Type B pancreatic cell (in vitro differentiated cells): ENCODE measurements at places on chromosomes 16 and 17.

DNA sequence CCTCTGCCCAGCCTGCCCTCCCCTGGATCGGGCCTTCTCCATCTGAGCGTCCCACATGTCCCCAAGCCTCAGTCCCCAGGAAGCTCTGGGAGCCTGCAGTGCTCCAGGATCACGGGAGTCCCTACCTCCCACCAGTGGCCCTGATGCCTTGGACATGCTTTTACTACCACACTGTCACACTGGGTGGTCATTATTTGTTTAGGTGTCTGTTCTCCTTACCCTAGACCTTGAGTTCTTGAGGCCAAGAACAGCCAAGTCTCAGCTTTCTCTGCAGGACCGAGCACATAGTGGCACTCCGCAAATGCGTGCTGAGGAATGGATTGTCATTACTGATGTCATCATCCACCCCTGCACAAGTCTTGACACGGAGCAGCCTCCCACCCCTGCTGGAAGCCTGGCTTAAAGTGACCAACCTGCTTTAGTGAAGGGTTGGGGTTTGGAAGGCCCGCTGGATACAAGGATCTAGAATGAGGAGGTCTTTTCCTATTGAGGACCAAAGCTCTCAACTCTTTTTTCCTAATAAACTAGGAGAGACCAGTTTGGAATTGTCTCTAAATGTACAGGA, 132.9 kb upstream of the CRHR1 start:
- no peak for DNase-seq

DNA sequence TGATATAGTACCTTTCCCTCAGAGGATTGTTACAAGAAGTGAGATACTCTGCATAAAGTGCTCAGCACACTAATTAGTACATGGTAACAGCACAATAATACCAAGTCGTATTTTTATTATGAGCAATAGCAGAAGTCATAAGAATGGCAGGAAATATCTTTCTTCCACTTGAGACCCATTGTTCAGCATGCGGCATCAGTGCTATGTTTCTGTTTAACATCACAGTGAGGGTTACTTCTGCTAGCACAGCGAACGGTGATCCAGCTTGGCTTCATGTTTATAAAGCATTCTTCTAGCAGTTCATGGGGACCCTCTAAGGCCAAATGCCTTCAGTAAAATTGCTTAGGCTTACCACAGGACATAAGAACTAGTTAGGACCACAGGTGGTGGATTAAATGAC, 83.1 kb downstream of the MYO1D start:
- DNase-seq: no peak

DNA sequence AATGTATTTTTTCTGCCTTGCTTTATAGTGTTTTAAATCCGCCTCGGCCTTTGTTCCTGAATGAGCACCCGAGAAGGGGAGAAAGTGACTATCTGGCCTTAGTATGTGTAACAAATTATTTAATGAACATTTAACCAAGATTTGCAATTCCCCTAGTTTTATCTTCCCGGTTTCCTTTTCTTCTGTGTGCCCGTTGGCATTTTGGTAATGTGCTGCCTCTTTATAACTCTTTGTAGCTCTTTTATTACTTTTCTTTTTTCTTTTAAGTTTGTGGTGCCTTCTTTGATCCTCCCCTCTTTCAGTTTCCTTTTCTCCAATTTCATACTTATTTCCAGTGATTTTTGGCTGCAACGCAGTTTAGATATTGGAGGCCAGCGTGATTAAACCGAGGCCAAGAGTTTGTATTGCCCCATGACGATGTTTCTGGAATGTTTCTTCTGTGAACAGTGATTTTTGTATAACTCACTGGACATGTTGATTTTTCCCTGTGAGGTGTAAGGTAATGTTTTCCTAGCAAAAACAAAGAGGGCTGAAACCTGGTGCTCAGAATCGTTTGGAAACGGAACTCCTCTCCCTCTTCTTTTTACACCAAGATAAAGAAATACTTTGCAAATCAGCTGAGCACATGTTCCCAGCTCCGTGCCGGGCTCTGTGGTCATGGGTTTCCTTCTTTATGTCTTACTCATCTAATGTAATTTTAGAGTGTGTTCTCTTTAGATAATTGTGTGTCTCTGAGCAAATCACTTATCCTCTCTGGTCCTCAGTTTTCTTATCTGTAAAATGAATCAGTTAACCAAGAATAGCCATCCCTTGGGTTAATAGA, 344.3 kb downstream of the WWOX start:
- DNase-seq: no peak

DNA sequence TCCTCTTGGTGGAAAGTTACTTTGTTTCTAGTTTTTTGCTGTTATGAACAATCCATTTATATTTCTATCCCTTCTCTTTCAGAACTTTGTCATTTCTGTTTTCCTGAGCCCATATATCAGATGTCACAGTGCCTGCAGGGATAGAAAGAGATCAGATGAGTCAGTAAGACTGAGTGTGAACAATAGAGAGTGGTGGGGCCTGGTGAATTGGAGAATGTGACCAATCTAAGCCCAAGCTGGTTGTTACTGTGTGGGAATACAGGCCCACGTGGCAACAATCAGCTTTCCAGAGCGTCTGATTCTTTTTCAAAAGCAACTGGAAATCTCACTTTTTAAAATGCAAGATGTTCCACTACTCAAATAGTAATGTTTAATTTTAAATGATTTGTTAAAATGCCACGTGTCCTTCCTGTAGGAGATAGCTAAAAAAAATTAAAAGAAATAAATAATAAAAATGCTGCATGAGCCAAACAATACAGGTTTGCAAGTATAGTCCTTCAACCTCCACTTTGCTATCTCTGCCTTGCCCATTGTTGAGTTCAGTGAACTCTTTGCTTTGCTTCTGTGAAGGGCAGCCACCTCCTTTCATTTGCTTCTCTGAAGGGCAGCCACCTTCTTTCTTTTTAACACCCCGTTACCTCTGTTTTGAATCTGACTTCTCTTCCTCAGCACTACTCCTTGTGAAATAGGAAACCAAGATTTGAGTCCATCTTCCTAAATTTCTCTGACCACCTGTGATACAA, 9.6 kb downstream of the DCTN5 start:
- DNase-seq: no peak

DNA sequence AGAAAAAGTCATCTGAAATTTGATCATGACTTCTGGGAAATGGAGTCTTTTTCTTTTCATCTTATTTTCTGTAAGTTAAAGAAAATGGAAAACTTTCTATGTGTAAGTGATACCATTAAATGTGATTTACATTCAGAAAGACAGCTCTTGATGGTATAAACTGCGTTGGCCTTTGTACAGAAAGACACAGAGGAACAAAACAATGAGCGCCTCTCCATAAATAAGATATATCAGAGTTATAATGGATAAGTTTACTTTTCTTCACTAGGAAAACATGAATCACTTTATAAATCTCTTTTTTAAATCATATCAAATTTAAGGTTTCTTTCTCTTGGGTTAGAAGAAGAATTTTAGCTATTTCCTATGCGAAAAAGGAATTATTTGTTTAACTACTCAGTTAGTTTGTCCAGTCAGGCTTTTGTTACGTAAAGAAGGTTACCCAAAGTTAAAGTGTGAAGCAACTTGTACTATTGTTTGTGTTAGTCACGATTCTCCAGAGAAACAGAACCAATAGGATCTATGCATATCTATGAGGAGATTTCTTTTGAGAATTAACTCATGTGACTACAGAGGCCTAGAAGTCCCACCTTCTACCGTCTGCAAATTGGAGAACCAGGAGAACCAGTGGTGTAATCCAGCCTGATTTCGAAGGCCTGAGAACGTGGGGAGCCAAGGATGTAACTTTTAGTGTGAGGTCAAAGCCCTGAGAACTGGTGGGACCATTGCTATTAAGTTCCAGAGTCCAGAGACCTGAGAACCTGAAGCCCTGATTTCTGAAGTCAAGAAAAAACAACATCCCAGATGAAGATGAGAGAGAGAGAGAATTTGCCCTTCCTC, 295.4 kb upstream of the KCNJ16 start:
- no peak for DNase-seq

DNA sequence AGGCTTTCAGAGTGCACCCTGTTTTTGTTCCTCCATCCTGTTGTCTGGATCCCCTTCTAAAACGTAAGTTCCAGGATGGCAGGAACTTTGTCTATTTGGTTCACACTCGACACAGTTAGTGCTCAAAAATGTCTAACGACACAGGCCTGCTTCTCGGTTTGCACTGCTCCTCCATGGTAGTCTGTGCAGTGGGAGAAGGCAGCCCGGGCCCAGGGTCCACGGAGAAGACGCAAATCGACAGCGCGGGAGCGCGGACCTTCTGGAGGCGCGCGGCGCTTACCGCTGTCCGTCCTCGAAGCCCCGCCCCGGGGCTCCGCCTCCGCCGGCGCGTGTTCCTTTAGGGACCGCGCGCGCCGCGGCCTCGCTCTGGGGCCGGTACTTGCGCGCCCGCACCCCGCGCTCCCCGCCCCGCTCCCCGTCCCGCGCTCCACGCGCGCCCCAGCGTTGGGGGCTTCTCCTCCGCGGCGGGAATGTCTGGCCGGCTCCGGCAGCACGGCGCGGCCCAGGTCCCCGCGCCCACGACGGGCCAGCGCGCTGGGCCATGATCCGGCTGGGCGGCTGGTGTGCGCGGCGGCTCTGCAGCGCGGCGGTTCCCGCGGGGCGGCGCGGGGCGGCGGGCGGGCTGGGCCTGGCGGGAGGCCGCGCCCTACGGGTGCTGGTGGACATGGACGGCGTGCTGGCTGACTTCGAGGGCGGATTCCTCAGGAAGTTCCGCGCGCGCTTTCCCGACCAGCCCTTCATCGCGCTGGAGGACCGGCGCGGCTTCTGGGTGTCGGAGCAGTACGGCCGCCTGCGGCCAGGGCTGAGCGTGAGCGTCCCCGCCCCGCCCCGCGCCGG, at the start of gene NT5M:
NT5M (plus strand) TSS at position 364 of the 837 bp plus-strand sequence; CDS start at position 542, 178 bp downstream.
- peak; percentile 81 for DNase-seq

GRCh38 chr17:76572201-76572910, 13.3 kb downstream of the ST6GALNAC2 start:
- DNase-seq: no peak

DNA sequence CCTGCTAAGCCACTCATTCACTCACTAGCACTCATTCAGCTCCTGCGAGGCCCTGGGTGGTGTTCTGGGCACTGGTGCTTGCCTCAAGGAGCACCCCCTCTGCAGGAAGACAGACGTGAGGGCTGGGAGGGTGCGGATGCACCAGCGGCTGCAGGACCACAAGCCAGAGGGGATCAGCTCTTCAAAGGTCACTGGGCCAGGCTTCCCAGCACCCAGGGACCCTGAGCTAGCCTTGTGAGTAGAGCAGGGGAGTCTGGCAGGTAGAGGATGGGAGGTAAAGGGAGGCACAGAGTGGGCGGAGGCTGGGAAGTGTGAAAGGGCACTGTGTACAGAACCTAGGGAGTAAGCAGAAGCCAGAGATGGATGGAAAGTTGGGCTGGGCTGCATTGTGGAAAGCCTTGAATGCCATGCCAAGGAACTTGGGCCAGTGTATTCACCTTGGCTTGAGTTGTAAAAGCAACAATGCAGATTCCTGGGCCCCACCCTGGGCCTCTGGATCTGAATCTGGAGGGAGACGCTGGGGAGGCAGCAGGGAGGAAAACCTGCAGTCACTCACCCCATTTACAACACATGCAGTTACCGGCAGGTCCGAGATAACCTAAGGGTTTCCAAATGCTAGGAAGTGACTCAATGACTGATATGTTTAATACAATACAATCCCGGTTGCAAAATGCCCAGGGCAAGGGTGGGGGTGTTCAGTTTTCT, 1.7 kb downstream of the IL4R start:
- DNase-seq: no peak

GRCh38 chr17:63774969-63775265, 947 bp downstream of the DDX42 start:
- DNase-seq: no peak

- DNase-seq: no peak
Observed at GRCh38 chr17:6666077-6666521, 14.5 kb downstream of the C17orf100 start.

DNA sequence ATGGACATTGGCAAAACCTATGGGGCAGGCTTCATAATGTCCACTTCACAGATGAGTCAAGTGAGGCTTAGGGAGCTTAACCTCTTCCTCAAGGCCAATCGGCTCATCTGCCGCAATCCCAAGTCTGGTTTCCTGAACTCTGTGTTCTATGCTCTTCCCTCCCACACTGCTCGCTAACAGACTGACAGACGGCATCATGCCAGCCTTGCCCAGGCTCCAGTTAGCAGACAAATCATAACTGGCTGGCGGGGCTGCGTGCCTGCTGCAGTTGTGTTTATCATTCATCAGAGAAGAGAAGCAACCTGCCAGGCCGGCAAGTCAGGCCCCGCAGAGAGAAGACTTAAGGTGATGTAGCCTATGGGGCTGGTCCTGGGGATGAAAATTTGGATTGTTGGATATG, 216.2 kb upstream of the ASIC2 start:
- no peak for DNase-seq

DNA sequence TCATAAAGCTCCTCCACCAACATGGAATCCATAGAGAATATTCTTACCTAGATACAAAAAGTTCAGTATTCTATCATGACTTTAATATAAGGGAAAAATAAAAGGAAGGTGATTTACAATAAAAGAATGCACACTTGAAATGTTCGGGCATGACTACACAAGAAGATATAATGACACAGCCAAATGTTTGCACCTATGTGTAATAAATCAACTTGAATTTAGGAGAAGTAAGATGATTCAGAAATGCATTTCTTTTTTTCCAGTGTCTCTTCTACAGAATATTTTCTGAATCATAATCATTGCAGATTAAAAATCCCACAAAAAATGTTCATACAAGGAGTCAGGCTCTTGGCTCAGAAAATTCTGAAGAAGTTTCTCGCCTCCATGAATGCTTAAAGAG, 404.0 kb upstream of the HSBP1 start:
- no peak for DNase-seq

DNA sequence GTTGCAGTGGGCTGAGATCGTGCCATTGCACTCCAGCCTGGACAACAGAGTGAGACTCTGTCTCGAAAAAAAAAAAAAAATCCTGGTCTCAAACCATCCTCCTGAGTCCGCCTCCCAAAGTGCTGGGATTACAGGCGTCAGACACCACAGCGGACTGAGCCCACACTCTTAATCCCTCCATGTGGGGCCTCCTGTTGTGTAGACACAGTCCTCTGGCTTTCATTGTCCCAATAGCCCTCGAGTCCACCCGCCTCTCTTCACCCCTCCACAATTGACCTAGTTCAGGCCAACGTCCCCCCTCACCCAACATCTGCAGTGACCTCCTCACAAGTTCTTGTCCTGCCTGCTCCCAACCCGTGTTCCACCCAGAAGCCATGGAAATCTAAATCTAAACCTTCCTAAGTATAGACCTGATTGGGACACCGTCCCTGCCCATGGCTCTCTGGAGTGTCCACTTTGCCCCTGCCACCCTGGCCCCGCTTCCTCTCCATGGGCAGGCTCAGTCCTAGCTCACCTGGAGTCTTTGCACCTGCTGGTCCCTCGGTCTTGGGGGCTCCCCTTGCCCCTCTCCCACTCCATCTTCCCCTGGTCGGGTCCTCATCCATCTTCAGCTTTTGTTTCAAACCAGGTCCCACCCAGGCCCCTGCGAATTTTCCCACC, 46.7 kb downstream of the HAPSTR1 start:
- no peak for DNase-seq

GRCh38 chr17:78263063-78263735, 31.8 kb downstream of the TMEM235 start:
- no peak for DNase-seq

GRCh38 chr17:66843627-66844026, 8.7 kb downstream of the CACNG5 start:
- no peak for DNase-seq

GRCh38 chr17:1029922-1030644, 33.2 kb downstream of the TIMM22 start:
- no peak for DNase-seq
